Fibroblast of the conjunctiva (primary cell): ENCODE measurements at places on chromosomes 2 and 18.

DNA sequence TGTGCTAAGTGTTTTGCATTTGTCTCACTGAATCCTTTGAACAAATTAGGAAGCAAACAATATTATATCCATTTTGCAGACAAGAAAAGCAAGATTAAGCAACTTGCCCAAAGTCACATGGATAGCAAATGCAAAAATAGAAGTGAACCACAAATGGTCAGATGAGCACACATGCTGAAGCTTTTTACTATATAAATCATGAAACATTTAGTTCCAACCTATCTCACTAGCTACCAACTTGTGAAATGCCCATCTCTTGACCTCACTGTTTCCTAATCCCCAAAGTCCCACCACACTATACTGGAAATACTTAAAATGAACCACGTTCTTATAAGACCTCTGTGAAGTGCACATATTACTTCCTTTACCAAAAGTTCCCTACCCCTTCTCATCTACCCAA is 380.5 kb downstream of the ERBB4 start:
- DNase-seq = no peak

GRCh38 chr2:161391737-161392506 is 24.2 kb upstream of the TBR1 start:
- no peak for DNase-seq

DNA sequence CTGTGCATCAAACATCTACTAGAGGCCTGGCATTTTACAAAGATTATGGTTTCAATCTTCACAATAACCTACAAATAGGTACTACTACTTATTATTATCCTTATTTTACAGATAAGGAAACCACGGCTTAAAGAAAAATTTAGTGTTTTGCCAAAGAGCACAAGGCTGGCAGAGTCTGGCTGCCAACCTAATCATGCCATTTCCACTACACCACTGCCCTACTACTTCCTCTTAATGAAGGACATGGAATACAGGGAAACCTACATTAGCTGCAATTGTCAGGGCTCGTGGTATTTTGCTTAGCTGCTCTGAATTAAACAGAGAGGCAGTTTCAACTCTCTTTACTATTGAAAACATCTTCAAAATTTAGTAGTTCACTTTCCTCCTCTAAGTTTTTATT is 5.9 kb downstream of the MBOAT2 start:
- DNase-seq = no peak

- no peak for DNase-seq
Observed at GRCh38 chr2:57622009-57622408, 424.6 kb upstream of the VRK2 start.

DNA sequence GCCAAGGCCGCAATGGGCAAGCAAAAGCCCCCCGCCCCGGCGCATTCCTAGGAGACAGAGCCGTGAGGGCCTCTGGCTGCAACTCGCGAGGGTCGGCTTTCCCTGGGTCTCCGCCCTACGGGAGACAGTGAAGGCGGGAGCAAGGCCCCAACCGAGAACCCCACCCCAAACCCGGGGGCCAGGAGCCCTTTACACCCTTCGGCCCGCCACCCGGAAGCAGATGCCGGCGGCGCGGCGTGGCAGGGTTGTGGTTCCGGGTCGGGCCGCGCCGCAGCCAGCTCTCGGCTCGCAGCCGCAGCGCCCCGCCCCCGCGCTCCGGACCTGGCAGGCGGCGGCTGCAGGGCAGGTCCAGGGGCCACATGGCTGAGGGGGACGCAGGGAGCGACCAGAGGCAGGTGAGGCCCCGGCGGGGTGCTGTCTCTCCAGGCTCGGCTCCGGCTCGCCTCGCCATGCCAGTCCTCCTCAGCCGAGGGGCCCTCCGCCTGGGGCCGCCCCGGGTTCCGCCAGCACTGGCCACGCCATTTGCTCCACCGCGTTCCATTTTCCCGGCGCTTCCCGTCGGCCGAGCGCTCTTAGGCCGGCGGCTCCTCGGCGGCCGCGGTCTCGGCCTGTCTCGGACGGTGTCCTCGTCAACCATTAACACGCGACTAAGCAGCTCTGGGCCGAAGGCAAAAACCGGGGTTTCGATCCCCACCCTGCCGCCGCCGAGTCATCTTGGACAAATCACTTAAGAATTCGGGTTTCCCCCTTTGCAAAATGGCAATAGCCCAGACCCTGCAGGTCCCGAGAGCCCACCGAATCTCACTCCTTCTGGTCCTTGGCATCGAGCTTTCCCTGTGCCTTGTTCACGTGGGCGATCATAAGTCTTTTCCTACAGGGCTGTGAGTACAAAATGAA is at the start of gene IMPACT:
TSS of gene IMPACT (plus strand) at position 273 of the 897 bp plus-strand sequence. CDS start at position 360, 87 bp downstream.
- DNase-seq = peak; percentile 60

DNA sequence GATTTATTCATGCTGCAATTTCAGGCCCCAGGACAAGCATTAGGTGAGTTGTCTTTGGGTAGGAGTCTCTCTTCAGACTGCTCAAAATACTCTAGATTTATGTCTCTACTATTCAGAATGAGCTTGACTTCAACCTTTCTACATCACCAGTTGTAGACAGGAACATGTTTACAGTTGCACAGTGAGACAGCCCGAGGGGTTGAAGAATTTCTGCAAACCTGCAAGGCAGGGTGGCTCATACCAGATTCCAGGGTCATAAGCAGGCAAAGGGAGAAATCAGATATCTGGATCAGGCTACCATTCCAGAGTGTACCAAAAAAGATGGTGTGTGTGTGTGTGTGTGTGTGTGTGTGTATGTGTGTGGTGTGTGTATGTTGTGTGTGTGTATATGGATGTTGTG is 112.4 kb downstream of the SPP2 start:
- DNase-seq = no peak

DNA sequence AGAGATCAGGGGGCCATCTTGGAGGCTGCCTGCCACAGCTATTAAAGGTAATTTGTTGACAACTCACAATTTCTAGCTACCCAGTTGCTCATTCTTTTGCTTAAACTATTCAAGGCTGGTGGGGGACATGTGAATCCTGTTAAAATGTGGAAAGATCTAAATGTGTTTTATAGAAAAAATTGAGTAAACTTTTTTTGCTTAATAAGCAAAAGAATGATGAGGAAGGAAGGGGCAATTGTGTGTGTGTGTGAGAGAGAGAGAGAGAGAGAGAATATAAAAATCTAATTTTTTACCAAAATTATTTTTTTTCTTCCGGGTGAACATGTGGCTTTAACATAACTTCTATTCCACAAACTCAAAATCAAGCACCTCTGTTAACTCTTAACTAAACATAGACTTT is 5.2 kb upstream of the IL1RL1 start:
- DNase-seq = no peak

- DNase-seq = no peak
Observed at GRCh38 chr18:4748975-4749374, 293.9 kb upstream of the DLGAP1 start.

DNA sequence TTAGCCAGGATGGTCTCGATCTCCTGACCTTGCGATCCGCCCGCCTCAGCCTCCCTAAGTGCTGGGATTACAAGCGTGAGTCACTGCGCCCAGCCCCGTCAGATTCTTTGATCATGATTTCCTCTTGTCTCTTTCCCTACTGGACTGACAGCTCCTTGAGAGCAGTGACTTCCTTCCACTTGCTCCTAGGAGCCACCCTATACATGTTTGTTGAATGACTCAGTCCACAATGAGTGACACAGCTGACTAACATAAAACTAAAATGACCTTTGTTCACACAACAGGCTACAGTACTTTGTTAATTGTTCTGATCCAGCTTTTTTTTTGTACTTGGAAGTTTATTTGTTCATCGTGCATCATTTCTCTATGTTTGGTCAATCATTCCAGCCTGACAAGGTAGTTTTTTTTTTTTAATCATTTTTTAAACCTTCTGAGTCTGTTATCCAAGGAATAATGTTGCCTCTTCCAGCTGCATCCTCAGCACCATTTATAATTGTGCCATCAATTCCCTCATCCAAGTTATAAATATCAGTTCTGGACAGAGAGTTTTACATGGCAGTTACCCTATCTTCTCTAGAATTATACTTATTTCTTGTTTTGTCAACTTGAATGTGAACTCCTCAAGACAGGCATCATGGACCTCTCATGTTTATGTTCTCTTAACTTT is 42.9 kb upstream of the TUBA3E start:
- no peak for DNase-seq

- no peak for DNase-seq
Observed at GRCh38 chr2:30986231-30986580, 152.0 kb downstream of the GALNT14 start.

DNA sequence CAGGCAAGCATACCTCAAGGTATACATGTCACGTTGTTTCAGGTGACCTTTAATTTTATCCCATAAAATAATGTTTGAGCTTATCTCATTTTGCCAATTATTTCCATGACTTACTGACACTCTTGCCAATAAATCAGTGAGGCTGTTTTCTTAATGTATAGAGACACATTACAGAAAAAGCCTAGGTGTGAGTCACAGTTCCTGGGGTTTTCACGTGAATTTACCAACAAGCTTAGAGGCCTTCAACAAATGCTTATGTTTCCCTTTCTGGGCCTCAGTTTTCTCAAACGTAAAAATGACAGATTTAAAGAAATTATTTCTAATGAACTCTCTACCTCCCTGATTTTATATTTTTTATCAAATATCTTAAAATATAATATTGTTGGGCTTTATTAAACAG is 517.5 kb upstream of the SPHKAP start:
- no peak for DNase-seq

DNA sequence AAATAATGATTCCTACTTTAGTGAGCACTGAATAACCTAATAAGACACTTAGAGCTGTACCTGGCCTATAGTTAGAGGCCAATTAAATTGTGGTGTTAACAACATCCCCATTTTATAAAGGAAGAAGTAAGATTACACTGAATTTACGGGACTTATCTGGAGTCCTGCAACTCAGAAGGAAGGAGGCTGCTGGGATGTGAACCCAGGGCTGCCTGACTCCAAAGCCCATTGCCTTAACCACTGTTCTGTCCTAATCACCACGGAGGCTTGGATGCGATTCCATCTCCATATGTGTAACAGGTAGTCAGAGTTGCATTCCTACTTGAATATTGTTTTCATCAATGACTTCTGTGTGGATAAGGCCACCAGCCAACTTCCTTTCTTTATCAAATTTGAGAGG is 168.9 kb downstream of the SOCS6 start:
- no peak for DNase-seq

GRCh38 chr2:118983133-118983532 is 41.1 kb downstream of the MARCO start:
- no peak for DNase-seq

GRCh38 chr2:96175951-96176350 is 30.7 kb upstream of the DUSP2 start:
- no peak for DNase-seq

DNA sequence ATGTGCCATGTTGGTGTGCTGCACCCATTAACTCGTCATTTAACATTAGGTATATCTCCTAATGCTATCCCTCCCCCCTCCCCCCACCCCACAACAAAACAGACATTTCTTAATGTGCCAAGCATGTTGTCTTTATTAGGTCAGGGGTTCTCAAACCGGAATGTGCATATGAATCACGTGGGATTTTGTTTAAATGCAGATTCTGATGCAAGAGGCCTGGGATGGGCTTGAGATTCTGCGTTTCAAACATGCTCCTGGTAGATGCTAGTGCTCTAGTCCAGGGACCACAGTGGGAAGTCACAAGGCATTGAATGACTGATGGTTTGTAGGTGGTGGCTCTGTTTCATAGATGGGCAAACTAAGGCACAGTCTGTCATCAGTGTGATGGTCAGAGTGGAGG is 184.7 kb downstream of the SMAD7 start:
- DNase-seq = peak; percentile 54

GRCh38 chr2:23414871-23415270 is 29.9 kb downstream of the KLHL29 start:
- no peak for DNase-seq

- no peak for DNase-seq
Observed at GRCh38 chr2:147482916-147483669, 361.7 kb upstream of the ACVR2A start.

DNA sequence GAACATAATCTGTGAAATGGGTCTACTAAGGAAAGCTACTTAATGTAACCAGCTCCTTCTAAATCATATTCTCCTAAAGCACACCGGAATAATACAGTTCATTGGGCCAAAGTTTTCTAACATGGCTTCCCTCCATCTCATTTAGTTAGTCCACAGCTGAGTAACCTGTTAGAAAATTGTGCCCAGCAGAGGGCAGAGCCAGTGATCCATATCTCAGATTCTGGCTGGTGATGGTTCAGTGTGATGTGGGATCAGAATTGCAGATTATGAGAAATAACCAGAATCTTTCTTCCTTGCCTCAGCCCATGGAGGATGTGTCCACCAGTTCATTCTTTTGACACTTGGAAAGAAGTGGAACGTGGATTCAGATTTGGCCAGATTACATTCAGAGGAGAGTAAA is 9.4 kb upstream of the CTLA4 start:
- DNase-seq = no peak

DNA sequence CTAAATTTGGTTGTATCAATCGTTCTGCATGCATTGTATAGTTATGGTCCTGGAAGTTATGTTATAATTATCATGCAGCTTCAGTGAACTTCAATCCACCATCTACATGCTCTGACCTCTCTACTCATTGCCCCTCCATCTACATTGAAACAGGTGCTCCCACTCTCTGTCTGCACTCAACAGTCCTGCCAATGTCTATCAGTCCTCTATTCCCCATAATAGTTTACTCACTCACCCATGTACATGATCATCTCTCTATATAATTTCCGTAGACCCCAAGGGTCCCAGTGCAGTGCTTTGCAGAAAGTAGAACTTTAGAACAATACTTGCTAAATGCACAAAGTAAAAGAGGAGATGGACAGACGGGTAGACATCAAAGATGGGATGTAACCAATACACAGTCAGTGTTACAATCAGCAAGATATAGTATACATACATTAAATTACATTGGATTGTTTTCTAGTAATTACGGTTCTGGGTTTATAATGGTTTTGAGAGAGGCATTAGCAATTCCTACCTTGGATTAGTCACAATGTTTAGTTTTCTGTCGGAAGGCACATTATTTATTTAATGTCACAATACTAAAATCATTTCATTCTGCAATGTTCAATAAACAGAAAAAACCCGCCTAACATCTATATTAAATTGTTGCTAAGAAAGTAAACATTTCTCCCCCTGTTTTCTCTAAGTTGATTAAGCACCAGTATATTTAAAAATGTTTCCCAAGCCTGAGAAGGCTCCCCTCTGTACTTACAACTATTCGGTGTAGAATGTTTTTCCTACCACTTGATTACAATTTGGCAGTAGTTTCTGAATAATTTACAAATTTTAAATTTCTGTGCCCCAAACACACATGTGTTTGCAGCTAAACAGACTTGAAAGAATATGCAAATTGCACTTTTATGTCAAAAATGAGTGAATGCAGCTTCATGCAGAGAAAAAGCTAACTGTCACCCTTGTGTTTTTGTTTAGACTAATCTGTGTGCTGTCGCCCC is 94.4 kb upstream of the SIX2 start:
- DNase-seq = no peak

DNA sequence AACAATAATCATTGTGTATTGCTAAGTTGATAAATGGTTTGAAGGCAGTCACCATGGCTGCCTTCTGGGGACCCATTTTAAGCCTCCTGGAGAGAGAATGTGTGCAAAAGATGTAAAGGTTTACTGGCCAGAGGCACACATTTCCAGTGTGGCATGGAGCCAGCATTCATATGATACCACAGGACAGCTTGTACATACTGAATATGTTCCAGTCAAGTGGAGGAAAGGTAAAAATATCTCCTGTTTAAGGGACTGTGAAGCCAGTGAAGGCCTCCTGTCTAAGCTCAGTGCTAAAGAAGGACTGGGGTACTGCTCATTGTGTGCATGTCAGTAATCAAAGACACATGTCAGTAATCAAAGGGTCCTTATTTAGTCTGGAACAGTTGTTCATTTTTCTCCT is 119.2 kb downstream of the BABAM2 start:
- DNase-seq = peak; percentile 16
